Foreskin melanocyte (primary cell): ENCODE measurements at places on chromosomes 2 and 18.

DNA sequence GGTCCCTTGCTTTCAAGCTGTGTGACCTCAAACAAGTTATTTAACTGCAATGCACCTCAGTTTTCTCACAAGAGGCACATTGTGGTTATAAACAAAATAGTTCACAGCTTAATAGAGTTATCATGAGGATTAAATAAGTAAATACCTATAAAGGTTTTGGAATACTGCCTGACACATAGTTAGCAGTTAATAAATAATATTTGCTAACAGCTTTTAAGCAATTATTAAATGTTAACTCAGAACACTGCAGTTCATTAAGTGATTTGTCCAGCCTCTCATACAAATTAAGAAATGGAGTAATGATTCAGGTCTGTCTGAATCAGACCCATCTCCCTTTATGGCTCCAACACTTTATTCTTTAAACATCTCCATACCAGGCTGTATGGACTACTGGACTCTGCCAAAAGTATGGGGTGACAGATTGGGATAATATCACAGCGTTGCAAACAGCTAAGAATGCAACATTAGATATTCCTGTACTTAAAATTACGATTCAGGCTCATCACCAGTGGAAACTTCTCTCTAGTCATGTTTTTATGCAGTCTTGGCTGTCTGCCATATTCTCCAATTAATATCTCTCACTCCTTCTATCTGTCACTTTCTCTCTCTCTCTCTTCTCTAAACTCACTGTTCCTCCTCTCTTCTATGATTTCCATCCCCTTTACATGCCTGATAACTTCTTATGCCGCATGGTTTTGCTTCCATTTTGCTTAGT is 370.6 kb upstream of the UBE2E3 start:
- no peak for DNase-seq

- no peak for DNase-seq
Observed at GRCh38 chr2:165402162-165402561, 67.3 kb upstream of the CSRNP3 start.

DNA sequence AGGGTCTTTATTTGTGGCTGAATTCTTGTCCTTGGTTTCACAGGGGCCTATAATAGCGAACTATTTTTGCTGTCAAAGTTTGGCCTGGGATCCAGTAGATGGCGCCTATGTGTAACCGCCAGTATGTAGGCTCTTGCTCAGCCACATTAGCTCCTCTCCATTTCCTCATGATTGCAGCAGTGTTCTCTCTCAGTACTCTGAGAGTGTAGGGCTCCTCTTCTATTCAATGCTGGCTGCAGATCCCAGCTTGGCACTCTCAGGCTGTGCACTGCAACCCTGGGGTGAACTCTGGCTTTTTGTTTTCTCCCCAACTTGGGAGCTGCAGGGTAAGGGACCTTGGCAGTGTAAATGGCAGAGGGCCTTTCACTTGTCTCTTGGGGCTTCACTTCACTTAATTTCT is 344.6 kb upstream of the CHAC2 start:
- peak; percentile 37 for DNase-seq

DNA sequence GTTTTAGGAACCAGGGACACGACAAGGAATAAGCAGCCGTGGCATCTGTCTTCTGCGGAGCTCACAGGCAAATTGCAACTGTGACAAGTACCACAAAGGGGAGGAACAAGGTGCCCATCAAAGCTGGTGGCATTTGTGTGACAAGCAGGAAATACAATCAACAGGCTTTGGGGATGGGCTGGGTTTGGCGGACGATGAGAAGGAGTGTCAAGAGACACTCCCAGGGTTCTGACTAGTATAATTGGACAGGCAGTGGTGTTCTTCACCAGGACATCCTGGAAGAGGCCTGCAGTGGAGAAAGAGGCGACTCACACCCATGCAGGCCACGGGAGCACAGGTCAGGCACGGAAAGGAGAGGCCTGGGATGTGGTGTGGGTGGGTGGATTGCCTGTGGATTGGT is 14.2 kb upstream of the SPATA3 start:
- DNase-seq = no peak

GRCh38 chr2:37215250-37215649 is 16.1 kb downstream of the CEBPZ start:
- no peak for DNase-seq

GRCh38 chr2:26852405-26853306 is 4.7 kb downstream of the DPYSL5 start:
- no peak for DNase-seq

- no peak for DNase-seq
Observed at GRCh38 chr2:7976206-7976605, 705.6 kb upstream of the ID2 start.

- DNase-seq = no peak
Observed at GRCh38 chr2:64221935-64222334, 77.7 kb upstream of the PELI1 start.

GRCh38 chr18:9333441-9334328 is 888 bp upstream of the TWSG1 start:
- no peak for DNase-seq

DNA sequence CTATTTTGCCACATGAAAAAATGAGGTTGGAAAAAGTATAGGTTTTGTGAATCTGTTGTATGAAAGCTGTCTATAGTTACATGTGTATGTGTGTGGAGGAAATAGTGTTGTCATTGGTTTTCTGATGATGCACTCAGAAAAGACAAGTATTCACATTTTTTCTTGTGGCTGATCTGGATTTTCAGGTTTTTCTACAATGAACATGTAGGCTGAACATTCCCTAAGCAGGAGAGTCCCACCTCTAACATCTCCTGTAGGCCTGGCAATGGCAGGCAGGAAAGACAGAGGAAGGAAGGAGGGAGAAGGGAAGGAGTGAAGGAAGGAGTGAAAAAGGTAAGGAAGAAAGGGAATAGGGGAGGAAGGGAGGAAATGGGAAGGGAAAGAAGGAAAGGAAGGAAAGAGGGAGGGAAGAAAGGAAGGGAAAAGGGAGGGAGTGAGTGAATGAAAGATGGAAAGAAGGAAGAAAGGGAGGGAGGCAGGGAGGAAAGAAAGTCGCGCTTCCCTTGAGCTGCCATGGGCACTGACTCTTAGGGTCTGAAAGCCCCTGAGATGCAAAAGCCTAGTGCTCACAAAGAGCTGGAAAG is 495 bp upstream of the IL36RN start:
- DNase-seq = no peak

DNA sequence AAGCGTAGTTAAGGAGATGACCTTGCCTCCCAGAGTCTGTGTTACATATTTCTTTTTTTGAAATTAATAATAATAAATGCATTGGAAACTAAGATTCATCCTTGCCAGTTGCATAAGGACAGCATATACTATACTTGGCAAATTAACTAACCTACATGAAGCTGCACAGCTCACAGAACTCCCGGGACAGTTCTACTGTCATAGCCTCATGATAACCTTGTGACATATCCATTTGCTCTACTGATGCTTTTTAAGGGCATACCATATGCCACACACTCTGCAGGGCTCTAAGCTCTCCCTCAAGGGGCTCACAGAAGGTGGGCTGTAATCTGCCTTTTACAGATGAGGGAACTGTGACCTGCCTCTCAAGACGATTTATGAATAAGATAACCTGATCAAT is 3.8 kb downstream of the ITGB1BP1 start:
- DNase-seq = peak; percentile 60

DNA sequence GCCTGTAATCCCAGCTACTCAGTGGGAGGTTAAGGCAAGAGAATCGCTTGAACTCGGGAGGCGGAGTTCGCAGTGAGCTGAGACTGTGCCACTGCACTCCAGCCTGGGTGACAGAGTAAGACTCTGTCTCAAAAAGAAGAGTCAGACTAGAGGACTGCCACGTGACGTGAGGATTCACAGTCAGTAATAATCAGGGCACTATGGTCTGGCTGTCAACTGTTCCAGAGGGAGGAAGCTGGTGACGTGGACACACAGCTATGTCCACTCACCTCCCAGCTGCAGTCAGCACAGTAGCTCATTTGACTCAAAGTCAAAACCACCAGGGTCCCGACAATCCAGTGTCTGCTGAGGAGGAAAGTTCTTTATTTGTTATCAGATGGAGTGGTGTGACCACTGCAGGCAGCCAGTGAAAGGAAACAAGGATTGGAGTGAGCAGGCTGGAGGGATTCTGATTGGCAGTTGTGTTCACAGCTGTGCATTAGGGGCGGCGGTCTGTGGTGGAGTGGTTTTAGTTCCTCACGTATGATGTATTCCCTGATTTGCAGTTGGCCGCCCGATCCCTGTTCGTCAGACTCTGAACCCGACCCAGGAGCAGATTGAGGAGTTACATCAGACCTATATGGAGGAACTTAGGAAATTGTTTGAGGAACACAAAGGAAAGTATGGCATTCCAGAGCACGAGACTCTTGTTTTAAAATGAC is 37.9 kb downstream of the MOGAT1 start:
- DNase-seq = peak; percentile 99

DNA sequence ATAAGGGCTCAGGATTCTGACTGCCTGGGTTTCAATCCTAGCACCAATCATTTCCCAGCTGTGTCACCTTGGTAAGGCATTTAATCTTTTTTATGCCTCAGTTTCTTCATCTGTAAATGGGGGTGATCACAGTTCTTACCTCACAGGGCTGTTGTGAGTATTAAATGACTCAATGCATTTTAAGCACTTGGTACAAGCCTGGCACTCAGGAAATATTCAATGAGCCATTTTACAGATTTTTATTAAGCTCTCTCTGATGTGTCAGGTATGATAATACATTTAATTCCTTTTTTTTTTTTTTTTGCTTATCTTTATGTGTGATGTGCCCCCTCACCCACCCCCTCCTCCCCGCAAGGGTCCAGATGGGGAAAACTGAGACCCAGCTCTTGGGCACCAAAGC is 12.0 kb downstream of the SPEG start:
- no peak for DNase-seq

- DNase-seq = no peak
Observed at GRCh38 chr2:18346344-18346743, 214.1 kb downstream of the RDH14 start.

- DNase-seq = no peak
Observed at GRCh38 chr2:167132906-167133555, 244.8 kb downstream of the XIRP2 start.

- no peak for DNase-seq
Observed at GRCh38 chr2:240948905-240949790, 43.0 kb downstream of the CROCC2 start.

DNA sequence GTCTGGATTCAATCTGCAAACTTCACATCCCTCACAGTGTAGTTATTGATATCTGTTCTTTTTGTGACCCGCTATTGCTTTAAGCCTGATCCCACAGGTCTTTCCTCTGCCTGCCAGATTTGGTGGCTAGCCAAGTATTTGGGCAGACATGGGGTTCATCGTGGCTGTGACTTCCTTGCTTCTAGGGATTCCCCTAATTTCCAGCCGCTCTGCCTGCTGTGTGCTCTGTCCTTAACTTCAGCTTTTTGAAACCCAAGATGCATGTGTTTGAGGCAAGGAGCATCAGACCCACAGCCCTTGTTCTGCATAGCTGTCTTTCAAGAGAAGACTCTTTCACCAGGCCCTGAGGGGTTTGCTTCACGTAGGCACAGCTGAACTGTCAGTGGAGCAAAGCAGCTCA is 54.2 kb downstream of the NCAPH start:
- DNase-seq = no peak

DNA sequence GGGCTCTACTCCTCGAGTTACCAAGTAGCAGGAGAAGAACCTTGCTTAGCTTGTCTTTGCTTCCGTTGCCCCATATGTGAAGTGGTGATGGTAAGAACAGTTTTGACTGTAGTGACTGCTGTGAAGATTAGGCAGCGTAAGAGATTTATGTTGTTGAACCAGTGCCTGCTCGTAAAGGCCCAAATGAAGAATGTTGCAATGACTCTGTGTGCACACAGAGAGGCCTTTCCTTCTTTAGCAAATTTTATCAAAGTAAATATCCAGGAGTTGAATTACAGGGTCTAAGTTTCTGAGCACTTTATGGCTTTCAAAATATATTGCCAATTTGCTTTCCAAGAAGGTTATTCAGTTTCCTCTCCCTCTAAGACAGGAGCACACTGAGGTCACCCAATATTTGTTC is 14.5 kb downstream of the NTSR2 start:
- DNase-seq = no peak

DNA sequence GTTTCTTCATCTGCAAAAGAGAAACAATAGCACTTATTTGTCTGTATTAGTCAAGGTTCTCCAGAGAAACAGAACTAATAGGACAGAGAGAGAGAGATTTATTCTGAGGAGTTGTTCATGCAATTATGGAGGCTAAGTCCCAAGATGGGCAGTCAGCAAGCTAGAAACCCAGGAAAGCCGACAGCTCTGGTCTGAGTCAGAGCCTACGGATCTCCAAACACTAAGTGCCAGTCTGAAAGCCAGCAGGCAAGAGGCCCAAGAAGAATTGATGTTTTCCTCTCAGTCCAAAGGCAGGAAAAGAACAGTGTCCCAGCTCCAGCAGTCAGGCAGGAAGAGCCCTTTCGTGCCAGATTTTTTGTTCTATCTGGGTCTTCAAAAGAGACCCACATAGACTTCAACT is 36.5 kb upstream of the SLC66A3 start:
- no peak for DNase-seq

DNA sequence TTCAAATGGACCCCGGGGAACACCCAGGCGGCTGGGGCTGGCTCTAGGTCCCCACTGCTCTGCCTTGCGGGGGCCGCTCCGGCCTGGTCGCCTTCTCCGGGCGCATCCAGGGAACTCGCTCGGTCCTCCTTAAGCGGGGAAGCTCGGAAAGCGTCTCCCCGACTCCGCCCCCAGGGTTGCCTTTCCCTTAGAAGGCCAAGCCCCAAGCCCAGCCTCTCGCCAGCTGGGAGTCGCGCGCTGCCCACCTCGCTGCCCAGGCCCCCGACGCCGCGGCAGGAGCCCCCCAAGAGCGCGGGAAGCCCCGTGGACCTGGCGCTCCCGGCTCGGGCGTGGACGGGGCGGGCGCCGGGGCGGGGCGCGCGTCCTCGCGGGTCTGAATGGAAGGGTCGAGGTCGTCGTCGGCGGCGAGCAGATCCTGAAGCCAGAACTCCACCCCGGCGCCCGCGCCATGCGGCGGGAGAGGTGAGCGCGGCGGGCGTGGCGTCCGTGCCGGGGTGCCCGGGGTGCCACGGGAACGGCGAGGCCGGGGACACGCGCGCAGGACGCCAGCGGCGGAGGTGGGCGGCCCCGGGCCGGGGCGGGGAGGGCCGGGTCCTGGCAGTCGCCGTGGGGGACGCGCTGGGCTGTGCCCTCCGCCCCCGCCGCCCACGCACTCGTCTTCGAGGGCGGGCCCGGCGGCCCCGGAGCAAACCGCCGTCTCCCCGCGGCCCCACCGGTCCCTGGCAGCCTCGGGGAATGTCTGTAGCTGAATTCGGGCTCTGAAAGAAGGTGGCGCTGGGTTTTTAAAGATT is at the start of gene BOK:
BOK (plus strand) TSS at position 214 of the 791 bp plus-strand sequence. CDS start 739 bp downstream, outside the sequence.
- peak; percentile 31 for DNase-seq

GRCh38 chr2:636641-637405 is 40.4 kb downstream of the TMEM18 start:
- DNase-seq = peak; percentile 41

DNA sequence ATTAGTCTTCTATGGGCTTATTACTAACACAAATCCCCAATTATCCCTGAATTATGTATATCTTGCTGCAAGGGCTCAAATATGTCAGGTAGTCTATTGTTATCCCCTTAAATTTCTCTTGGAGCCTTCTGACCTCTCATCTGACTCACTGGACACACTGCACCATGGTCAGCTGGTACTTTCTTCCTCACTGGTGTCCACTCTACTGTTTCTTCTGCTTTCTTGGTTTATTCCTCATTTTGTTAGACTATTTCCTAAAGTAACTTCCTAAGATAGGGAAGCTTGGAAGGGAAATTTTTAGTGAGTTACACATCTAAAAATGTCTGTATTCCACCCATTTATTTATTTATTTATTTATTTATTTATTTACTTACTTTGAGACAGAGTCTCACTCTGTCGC is 26.5 kb downstream of the WDR35 start:
- DNase-seq = no peak

GRCh38 chr2:50547521-50547920 is 484.4 kb downstream of the NRXN1 start:
- DNase-seq = no peak

GRCh38 chr18:74604774-74605173 is 7.1 kb downstream of the ZNF407 start:
- no peak for DNase-seq
